ENCODE measurements at places on chromosomes 2 and 18.

- DNase-seq: no peak
These were observed 10.4 kb downstream of the KCNE4 start for GRCh38 chr2:223062396-223062795.

DNA sequence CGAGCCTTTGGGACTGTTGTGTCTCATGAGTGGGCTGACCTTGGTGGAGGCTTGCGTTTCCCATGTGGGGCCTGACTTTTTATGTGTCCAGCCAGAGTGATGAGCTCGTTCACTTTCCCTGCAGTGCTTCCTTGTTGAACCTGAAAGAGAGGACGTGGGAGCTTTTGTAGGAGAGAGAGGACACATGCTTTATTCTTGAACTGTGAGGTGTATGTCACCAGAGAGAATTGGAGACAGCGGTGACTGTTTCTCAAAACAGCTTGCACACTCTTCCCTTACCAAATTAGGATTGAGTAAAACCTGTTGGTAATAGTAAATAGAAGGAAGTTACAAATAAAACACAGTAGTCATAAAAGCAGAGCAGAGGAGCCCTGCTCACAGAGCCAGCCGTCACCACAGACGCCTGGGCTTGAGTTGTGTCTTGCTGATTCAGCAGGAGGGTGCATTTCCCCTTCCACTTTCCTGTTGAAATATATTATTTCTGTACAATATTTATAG lies 60.7 kb downstream of the INPP4A start:
- no peak for DNase-seq

- DNase-seq: no peak
These were observed 148.3 kb downstream of the KLHL29 start for GRCh38 chr2:23533338-23533695.

DNA sequence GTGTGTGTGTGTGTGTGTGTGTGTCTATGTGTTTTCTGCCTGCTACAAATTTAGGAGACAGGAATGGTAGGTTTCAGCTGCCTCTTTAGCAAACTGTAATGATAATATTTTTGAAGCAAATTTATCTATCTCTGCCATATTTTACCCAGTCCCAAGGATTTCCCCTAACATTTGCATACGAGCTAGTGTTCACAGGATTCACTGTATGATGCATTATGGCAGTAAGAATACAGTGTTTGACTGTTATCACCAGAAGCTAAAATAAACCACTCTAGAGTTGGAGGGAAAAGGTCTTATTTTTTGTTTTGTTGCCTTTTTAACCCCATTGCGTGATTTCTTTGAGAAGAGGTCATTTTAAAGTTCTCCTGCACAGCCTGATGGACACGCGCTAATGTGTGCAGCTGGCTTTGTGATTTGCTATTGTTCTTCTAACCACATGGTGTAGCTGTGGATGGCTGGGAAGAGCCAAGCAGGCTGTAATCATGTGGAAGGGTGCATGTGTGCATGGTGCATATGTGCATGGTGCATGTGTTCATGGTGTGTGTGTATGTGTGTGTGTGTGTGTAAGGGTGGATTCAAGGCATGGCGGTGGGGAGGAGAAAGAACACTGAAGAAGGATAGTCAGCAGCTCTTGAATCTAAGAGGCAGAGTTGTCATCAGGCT lies 62.4 kb downstream of the PLB1 start:
- DNase-seq: no peak
